Cardiac muscle cell (in vitro differentiated cells and primary cell): ENCODE measurements at places on chromosomes 3 and 15. TPM values are rescaled to one million over a fixed set of nuclear protein-coding genes. Genes with fewer than 3 reads are reported as not detected.
A peak's percentile ranks its signal among the peaks of the same experiment; 100 is the strongest.

GRCh38 chr15:30921106-30921505 lies 17.4 kb downstream of the FAN1 start:
- DNase-seq, result no peak

DNA sequence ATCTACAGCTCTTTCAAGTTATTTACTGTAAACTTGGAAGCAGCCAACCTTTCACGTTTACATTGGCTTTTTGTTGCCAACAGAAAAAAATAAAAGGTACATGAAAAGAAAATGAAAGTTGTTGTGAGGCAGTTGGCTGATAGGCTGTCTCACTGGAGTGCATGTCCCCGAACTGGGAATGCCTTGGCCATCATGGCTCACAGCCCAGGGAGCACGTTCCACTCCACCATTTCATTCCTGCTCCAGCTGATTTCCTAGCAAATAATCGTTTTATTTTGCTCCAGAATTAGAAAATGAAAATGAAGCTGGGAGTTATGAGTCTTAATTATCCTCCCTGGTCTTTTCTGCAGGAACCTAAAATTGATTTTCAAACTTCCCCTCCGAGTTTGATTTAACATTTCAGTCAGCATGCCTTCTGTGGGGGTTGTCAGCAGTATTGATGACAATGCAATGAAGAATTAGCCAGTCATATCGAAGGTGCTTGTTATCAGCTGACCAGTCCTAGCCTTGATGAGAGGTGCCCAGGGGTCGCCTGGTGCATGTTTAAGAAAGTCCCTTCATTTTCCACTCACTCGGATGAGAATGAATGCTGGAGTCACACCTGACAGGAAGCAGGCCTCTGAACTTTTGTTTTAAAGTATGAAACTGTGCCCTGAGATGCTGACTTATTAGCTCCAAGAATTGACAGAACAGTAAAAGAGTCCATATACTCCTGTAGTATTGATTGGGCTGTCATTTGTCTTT lies 293.7 kb upstream of the TRIM42 start:
- no peak for DNase-seq

GRCh38 chr3:197353001-197353866 lies 54.8 kb upstream of the DLG1 start:
- no peak for DNase-seq

GRCh38 chr3:119333773-119334509 lies 39.8 kb downstream of the ARHGAP31 start:
- DNase-seq, result no peak

Gene EXOSC7
- 47.7 and 61.1 TPM in 2 replicates for total RNA-seq

Gene COL6A6
- 0.60 and 1.1 TPM in 2 replicates for total RNA-seq

DNA sequence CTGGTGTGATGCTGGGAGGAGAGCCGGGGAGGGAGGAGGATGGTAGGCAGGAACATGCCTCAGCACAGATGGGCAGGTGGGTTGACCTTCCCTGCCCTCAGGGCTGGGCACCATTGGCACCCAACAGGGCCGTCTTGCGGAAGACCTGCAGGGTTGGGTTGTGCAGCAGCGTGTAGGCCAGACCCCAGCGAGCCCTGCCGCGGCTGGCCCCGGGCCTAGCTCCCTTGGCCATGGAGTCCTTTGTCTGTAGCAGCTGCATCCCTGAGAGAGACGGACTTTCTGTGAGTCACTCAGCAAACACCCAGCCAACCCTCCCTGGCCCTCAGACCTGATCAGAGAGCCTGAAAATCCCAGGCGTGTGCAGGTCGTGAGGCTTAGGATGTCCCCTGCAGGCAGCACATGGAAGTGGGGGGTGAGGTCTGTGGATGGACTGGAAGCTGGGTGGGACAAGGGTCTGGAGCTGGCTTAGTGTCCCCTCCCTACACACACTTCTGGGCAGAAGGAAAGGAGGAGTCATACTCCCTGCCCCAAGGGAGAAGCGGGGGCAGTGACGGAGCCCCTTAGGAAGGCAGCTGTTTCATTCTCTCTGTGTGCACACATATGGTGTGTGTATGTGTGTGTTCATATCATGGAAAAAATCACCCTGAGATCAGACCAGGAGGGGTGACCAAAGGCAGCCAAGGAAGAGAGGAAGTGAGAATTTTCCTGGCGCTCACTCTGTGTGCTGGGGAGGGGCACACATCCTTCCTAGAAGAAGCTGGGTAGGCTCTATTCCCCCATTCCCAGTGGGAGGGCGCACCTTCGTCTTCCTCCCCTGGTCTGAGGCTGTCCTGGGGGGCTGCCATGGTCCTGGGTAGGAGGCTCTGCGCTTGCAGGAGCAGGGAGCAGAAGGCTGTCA lies 6.7 kb downstream of the ISLR start:
- peak; percentile 72 for DNase-seq

Gene ITIH4
- 2.3 and 2.9 TPM in 2 replicates for total RNA-seq

DNA sequence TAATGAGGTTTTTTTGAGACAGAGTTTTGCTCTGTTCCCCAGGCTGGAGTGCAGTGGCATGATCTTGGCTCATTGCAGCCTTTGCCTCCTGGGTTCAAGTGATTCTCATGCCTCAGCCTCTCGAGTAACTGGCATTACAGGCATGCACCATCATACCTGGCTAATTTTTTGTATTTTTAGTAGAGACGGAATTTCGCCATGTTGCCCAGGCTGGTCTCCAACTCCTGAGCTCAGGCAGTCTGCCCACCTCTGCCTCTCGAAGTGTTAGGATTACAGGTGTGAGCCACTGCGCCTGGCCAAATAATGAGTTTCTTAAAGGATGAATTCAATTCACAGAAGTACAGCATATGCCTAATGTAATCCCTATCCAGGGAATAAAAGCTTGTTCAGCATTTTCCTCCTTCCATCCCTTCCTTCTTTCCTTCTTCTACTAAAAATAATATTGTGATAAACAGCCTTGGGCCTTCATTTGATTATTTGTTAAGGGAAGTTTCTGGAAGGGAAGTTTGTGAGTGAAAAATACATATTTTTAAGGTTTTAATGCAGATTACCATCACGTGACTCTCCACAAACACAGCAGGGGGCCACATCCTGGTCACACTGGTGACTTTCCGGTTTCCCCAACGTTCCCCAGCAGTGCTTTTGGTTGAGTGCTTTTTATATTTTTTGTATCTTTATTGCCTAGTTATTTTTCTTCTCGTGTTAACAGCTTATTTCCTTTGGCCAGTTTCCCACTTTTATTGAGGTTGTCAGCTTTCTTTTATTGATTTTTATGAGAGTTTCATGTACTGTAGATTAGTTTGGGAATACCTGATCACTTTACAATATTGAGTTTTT lies 116.8 kb downstream of the USP13 start:
- no peak for DNase-seq

DNA sequence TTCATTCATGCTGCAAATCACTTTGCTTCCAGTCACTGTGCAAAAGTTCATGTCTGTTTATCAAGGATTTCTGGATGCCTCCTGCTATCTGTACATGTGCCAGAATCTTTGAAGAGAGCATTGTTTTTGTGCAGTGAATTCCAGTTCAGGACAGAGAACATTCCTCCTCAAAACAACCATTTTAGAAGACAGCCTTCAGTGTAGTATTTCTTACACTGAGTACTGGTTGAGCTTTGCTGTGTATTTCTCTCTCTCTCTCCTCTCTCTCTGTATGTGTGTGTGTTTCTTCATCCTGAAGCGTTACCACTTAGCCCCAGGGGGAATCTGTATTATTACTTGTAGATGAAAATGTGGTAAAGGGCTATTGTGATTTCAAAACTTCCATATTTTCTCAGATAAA lies 123.8 kb upstream of the CHL1 start:
- DNase-seq, result no peak

- no peak for DNase-seq
Measured at GRCh38 chr15:81092559-81092902, 41.5 kb upstream of the CFAP161 start.

GRCh38 chr3:10322352-10322710 lies 1.4 kb upstream of the SEC13 start:
- DNase-seq, result no peak

GRCh38 chr15:41304149-41304770 lies 28.1 kb downstream of the OIP5 start:
- DNase-seq, result no peak

- no peak for DNase-seq
Measured at GRCh38 chr3:174308736-174309135, 550.4 kb upstream of the NAALADL2 start.

GRCh38 chr3:56124546-56124945 lies 343.7 kb downstream of the ERC2 start:
- DNase-seq, result no peak

- no peak for DNase-seq
Measured at GRCh38 chr3:143633816-143634215, 214.5 kb downstream of the SLC9A9 start.
